ENCODE measurements at places on chromosomes 1 and 21.
A peak's percentile ranks its signal among the peaks of the same experiment; 100 is the strongest.

GRCh38 chr1:112402682-112403643 lies 6.9 kb downstream of the CTTNBP2NL start:
- no peak for DNase-seq

GRCh38 chr1:55723001-55723400 lies 507.8 kb upstream of the USP24 start:
- no peak for DNase-seq

GRCh38 chr1:167104256-167104633 lies 10.4 kb downstream of the STYXL2 start:
- no peak for DNase-seq

DNA sequence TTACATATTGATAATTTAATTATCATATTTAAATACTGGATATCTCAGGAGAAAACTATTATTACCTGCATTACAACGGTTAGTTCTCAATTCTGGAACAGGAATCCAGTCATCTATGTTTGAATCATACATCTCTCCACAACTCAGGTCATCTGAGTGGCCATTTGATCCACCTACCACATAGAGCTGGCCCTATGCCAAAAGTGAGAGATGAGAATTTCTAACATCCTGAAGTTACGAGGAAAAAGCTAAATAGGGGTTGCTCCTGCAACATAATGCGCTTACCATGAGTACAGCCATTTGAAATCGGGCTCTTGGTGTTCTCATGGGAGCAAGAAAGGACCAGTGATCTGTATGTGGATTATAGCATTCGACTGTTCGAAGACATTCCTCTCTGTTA lies 16.9 kb downstream of the IVNS1ABP start:
- DNase-seq = no peak

DNA sequence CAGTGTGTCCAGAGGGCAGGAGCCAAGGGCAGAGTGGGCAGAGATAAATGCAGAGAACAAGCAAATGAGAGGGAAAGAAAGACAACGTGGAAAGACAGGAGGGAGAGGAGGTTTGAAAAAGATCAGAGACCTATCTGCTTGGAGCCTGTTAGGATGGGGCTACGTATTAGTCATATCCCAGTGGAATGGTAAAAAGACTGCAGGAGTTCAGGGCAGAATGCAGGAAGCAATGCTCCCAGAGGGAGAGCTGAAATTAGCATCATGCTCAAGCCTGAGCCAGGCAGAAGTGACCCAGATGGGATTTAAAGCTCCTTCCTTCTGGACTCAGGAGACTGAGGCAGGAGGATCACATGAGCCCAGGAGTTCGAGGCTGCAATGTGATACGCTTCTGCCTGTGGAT lies 261.3 kb upstream of the CHRM3 start:
- no peak for DNase-seq

GRCh38 chr1:216600730-216601609 lies 122.3 kb downstream of the ESRRG start:
- DNase-seq = peak; percentile 6

GRCh38 chr1:60866226-60866900 lies 216.0 kb upstream of the NFIA start:
- DNase-seq = no peak

DNA sequence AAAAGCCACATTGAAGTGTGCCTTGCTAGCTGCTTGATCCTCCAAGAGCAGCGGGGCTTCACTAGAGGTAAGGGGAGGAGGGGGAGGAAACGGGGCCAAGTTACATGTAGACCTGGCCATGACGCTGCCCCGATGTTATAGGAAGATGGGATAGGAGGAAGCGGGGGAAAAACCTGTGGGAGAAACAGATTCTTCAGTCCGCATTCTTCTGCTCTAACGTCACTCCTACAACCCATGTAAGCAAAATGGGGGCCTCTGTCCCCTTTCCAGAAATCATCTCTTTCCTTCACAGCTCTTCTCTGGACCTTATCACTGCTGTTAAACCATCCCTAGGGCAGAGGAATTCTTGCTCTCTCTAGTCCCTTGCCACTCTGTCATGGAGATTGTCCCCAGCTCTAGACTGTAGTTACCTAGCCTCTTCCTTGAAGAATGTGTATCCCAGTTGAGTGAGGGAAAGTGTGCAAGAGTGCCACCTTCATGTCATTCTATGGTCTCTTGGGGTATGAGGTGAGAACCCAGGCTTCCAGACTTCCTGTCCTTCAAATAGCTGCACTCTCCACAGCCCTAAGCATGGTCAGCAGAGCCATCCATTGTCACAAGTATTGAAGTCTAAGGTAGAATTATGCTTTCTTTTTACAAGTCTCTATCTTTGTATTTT lies 11.4 kb downstream of the PLEKHO1 start:
- no peak for DNase-seq

DNA sequence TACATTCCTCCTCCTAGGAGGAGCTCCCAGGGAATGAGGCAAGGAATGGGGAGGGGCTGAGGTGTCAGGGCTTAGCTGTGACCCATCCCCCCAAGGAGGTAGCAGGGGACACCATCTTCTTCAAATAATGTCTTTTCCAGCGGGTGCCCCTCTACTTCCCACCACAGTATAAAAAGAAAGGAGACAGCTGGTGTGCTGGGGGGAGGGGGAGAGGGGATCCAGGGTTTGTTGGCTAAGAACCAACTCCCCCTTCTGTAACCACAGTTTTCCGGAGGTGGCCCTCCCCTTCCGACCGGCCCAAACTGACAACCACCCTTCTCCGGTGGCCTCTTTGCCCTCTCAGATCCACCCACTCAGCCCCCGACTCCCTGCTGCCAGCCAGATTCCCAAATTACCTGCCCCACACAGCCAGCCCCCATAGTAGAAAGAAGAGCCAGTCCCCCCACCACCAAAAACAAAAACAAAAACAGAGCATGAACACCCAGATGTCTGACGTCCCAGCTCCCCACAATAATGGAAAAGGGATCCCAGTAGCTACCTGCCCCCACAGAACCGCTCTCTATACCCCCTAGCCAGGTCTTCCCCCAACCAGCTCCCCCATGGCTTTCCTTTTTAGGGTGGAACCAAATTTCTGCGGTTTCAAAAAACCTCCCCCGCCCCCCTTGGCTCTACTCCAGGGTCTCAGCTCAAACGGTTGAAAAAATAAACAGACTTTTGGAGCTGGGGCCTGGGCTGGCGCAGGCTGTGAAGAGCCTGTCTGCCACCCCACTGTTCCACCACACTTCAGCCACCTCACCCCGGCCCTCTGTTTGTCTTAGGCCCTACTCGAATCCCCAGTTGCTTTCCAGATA lies 2.1 kb downstream of the ARHGEF2 start:
- DNase-seq = peak; percentile 63

DNA sequence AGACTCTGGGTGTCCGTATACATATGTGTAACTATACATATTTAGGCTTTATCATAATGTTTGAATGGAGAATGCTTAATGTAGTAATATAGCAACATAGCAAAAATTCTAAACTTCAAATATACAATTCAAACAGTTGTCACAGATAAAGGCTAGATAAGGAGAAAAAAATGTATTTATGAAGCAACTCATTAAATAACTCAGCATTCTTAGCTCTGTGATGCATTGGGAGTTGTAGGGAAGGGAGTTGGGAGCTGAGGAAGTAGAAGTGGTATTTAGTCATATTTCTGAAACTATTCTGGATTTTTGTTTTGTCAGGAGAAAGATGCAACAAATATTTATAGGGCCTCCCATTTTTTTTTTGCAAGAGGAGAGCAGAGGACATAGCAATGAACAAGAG lies 197.8 kb downstream of the PBX1 start:
- no peak for DNase-seq

DNA sequence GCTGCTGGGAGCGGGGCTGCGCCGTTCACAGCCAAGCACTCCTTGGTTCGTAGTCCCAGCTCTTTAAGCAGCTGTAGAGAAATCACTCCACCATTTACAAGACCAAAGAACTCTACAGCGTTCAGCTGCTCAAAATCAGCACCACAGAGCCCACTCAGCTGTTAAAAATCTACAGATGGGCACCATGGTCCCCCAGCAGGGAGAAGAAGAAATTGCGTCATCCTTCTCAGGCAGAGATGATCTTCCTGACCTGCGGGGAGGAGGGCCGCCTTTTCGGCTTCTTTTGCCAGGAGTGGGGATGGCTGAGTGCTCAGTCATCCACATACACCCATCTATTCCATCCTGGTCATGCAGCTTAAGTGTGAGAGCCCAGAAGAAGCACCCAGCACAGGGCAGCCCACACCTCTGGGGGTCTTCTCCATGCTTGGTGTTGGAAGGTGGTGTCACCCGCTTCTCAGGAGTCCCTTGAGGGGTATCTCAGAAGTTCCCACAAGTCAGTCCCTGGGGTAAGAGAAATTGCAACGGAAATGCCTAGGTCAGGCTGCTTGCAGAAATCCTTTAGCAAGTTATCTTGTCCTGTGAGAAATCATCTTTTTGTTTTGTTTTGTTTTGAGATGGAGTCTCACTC lies 163.8 kb downstream of the NPHP4 start:
- no peak for DNase-seq

GRCh38 chr1:110309139-110309538 lies 30.0 kb upstream of the RBM15 start:
- no peak for DNase-seq

- no peak for DNase-seq
Measured at GRCh38 chr1:43302201-43302600, 1.4 kb downstream of the TIE1 start.

DNA sequence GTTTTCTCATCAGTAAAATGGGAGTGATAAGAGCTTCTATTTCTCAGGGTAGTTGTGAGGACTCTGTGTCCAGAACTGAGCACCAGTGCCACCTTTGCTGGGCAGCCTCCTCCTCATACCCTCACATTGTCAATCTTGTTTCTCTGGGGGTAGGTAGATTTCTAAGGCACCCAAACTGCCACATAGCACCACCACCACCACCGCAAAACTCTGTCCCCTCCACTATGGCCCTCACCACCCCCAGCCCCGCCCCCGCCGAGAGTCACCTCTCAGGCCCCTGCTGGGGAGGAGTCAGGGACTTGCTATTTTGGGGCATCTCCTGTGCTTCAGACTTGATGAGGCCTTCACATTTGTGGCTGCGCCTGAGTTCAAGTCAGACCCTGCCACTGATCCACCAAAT lies 549.2 kb downstream of the PTPRU start:
- no peak for DNase-seq

DNA sequence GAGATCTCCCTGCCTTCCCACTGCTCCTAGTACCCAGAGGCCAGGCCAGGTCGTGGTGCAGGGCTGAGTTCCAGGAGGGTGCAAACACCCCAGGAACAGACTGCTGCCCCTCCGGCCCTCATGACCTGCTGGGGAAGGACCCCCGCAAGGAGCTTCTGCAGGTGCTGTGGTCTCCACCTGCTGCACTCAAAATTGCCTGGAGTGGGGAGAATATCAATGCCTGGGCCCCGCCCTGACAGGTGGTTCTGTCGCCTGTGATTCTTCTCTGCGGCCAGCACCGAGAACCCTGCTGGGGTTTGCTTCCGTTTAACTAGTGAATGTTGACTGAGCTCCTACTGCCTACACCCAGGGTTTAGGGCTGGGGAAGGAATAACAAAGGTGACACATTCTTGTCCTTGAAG lies 2.1 kb upstream of the TFF3 start:
- no peak for DNase-seq

- DNase-seq = no peak
Measured at GRCh38 chr1:97563926-97564325, 356.9 kb downstream of the DPYD start.

- DNase-seq = no peak
Measured at GRCh38 chr1:151197863-151198253, 494 bp upstream of the PIP5K1A start.

DNA sequence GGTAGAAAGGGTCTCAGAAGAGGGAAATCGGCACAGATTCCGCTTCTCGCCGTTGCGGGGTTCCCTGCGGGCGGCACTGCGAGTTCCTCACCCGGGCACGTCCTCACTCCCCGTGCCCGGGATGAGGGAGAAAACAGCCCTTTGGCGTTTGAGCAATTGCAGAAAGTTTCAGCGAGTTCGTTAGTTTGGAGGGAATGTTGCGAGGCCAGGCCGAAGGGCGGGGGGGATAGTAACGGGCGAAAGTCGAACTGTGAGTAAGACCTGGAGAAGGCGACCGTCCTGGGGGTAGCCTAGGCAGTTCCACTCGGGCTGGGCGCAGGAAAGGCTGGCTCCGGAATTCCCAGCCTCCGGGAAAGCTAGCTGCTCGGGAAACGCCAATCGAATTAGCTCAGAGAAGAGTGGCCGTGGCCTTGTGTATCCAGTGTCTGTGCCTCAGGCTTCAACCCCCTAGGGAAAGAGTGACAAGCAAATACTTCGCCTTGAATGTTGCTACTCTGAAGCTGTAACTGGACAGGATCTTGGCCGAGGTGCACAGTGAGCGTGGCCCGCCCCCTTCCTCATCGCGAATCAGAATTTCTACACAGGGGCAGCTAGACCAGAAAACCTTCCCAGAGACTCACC lies 787 bp downstream of the PTGFR start:
- DNase-seq = no peak

GRCh38 chr1:206588492-206588891 lies 23.8 kb downstream of the EIF2D start:
- DNase-seq = no peak

- DNase-seq = no peak
Measured at GRCh38 chr1:98330224-98330623, 331.3 kb upstream of the SNX7 start.

DNA sequence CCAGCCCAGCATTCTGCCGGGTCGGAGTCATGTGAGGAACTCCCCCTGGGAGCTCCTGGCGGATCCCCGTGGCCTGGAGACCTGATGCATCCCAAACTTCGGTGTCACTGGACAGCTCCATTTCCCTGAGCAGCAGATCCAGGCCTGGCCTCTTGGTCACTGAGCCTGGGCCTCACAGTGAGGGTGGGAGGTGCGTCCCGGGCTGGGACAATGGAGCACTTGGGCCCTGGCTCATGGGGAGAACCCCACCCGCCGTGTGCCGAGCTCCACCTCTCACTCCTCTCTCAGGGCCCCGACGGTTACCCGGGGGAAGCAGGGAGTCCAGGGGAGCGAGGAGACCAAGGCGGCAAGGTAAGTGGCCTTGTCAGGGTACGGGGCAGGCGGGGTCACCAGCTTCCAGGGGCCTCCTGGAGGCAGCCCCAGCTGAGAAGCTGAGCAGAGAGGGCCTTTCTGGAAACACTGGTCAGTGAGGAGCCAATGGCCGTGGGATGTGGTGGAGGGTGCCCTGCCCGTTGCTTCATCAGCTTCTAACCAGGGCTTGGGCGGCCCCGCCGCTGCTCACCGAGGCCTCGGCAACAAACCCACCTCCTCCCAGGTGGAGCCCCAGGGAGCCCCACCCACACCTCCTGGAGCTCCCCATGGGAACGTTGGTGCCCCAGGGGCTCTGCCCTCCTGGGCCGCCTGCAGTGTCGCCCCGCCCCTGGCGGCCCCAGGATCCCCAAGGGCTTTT lies 19.8 kb downstream of the COL6A2 start:
- no peak for DNase-seq

DNA sequence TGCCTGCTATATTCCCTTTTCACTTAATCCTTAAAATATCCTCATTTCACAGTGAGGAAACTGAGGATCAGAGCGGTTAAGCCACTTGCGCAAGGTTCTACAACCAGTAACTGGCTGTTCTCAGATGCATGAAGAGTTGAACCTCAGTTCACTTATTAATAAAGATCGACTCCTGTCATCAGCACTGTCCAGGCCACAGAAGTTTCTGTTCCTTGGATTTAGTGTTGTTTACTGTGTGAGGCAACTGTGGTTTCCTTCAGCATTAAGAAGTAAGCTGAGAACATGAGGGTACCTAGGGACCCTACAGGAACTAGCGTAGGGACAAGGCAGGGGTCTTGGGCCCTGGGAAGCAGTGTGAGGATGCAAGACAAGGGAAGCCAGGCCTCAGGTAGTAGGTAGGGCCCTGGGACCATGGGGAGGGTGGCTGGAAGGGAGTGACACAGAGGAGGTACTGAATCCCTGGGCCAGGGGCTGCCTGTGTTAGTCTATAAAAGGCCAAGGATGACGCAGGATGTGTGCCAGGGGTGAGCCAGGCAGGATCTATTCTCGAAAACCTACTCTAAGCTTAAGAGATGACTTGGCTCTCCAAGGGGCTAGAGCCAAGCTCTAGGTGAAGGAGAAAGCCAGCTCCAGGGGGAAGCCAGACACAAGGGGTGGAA lies 181.2 kb upstream of the CSF3R start:
- DNase-seq = no peak

Measured in DMS79 (cell line).